Stimulated activated CD4-positive, alpha-beta T cell treated with anti-CD3 and anti-CD28 coated beads, Interleukin-1b, Interleukin-23, amount 100 ng/mL, for 1 hour (primary cell): ENCODE measurements at places on chromosomes 6 and 20.

- DNase-seq, result no peak
These were observed 21.3 kb upstream of the HFE start for GRCh38 chr6:26065952-26066380.

GRCh38 chr6:51805517-51805916 is 281.9 kb downstream of the PKHD1 start:
- DNase-seq, result no peak

DNA sequence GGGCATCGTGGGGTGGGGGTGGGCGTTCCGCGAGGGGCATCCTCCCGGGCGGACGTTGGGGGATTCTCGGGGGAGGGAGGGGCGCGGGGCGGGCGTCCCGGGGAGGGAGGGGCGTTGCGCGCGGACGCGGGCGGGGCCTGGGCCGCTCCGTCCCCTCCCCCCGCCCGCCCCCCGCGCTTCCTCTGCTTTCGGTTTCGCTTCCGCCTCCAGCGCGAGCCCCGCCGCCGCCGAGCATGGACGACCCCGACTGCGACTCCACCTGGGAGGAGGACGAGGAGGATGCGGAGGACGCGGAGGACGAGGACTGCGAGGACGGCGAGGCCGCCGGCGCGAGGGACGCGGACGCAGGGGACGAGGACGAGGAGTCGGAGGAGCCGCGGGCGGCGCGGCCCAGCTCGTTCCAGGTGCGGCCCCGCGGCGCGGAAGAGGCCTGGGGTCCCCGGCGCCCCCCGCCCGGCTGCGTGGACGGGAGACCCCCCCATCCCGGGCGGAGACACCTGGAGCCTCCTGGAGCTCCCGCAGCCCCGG is at the start of gene OGFR:
OGFR (plus strand) TSS at position 209 of the 528 bp plus-strand sequence; CDS start at position 234, 25 bp downstream.
- peak; percentile 32 for DNase-seq

- DNase-seq, result no peak
These were observed 1273.8 kb upstream of the ADGRB3 start for GRCh38 chr6:67361264-67361663.

GRCh38 chr6:99490608-99491007 is 24.6 kb downstream of the USP45 start:
- DNase-seq, result no peak

DNA sequence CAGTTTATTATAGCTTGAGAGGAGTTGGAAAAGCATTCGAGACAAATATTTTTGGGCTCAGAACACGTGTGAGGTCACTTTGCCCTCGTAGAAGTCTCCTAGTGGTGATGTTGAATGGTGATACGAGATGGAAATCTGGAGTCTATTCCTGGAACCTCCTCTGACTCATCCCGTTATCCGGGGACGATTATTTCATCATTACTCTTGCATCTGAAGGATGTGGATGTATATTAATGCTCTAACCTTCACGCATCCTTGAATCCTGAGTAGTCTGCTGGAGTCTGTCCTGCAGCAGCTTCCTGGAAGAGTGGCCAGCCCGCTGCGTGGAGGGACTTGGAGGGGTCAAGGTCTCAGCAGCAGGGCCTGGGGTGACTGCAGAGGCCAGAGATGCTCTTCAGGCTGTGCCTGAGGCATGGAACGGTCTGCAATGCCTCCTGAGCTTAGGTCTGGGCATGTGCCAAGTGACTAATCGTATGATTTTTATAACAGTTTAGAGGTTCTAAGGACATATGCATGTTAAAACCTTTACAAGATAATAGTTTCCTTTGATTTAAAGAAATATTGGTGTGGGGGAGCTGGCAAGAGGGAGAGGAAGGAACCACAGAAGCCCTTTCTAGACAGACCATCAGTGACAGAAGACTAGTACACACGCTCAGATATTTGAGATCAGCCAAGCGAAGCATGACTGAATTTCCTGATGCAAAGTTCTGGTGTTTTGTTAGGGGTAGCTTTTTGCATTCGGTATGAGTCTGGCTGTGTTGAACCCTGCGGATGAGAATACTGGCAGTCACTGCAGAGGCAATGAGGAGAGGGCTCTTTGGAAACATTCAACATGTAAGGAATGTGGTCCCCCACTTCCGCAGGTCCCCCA is 400.2 kb downstream of the QKI start:
- DNase-seq, result no peak

- no peak for DNase-seq
These were observed 26.4 kb downstream of the SNX9 start for GRCh38 chr6:157849288-157850017.

- no peak for DNase-seq
These were observed 845 bp downstream of the ENPP1 start for GRCh38 chr6:131808460-131809269.

- DNase-seq, result no peak
These were observed 326.7 kb downstream of the TPBG start for GRCh38 chr6:82690283-82690682.

DNA sequence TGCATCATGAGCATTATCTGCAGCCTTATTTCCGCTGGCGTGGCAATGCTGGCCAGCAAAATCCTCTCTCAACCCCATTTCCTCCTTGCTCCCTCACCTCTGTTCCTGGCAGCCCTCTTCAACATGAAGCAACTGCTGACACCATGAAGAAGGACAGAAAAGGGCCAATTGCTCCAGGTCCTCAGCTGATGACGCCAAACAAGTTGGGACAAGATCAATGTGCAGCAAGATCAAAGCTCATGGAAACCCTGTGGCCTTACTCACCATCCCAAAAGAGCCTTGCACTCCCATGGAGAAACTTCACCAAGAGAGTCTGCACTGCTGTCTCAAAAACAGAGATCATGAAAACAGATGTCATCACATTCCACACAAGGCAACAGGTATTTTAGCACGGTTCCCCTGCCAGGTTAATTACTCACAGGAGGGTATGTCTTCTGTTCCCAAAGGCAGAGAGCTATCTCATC is 7.4 kb downstream of the GFOD1 start:
- no peak for DNase-seq

DNA sequence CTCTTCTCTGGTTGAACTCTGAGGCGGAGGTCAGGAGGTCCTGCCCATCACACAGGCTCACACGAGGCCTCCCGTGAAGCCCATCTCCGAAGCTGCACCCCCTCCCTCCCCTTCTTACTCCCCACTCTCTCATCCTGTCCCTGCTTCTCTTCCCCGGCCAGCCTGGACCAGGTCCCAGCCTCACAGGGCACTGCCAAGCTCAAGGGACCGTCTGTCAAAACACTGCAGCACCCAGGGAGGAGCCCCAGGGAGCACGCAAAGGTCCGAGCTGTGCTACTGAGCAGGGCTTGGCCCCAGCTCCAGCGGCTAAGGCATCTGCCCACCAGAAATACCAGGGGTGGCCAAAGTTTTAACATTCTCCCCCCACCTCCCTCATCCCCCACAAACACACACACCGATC is 70.0 kb downstream of the PSMG4 start:
- no peak for DNase-seq

DNA sequence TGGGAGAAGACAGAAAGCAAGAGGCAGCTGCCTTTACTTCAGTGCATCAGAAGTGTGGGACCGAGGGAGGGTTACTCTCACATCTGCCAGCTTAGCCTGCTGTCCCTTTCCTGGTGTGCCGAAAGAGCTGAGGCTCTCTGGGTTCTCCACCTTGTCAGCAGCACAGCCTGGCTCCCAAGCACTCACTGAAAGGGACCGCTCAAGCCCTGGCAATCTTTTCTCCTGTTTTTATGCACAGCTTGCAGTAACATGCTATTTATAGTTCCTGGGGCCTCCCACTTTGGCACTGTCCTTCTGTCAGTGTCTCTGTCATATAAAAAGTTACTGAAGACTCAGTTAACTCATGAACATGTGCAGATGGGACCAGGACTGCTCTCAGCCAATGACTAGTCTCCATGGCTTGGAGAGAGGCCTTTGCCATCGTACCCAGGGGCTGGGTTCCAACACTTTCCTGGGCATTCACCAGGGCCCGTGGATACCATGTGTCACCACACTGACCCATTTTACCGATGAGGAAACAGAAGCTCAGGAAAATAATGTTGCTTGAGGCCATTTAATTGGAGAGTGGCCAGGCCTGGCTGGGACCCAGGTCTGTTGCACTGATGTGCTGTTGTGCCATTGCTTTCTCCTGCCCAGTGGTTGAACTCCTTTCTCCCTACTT is 46.2 kb downstream of the PANK2 start:
- no peak for DNase-seq

GRCh38 chr6:76441875-76442274 is 369.4 kb upstream of the IMPG1 start:
- DNase-seq, result no peak

DNA sequence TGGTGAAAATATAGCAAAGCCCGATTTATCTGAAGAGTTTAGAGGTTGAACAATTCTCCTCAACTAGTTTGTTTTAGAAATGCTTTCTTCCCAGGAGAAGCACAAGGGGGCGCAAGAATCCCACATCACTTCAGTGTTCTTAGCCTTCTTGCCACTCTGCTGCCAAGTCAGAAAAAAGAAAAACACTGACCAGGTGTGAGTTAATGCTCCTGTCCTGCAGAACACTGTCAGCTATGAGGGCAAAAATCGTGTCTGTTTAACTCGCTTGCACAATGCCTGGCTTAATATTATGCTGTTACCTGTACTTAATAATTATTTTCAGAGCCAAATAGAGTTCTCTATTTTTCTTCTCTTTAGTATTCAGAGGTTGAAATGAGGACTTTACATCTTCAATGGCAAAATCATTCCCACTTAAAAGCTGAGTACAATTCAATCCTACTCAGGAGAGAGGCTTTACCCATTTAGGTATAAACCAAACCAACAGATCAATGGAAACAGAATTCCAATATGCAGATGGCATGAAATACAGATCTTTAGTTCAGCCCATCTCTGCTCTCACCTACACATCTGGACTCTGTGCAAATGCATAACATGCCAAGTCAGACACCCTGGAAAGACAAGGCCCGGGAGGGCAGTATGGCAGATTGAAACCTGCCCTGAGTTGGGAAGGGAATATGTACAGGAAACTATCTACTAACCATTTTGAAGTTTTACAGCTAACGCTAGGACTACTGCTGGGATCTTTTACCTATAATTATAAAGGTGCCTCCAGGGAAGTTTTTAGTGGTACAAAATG is 71.4 kb upstream of the TULP1 start:
- DNase-seq, result peak; percentile 40

DNA sequence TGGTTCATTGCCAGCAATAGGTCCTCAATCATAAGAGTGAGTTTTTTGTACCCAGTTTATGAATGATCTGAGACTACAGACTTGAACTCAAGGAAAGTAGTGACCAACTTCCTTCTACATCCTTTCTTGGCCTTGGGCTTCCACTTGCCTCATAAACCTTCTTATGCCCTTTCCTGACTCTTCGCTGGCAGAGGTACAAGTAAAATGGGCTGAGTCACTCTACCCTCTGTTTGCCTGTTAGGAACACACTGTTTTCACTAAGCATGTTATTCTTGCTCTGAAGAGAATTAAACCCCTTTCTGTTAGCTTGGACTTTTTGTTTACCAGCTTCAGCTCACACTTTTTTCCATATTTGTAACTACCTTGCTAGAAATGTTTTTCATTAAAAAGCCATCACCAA is 74.4 kb downstream of the PKHD1 start:
- DNase-seq, result no peak

DNA sequence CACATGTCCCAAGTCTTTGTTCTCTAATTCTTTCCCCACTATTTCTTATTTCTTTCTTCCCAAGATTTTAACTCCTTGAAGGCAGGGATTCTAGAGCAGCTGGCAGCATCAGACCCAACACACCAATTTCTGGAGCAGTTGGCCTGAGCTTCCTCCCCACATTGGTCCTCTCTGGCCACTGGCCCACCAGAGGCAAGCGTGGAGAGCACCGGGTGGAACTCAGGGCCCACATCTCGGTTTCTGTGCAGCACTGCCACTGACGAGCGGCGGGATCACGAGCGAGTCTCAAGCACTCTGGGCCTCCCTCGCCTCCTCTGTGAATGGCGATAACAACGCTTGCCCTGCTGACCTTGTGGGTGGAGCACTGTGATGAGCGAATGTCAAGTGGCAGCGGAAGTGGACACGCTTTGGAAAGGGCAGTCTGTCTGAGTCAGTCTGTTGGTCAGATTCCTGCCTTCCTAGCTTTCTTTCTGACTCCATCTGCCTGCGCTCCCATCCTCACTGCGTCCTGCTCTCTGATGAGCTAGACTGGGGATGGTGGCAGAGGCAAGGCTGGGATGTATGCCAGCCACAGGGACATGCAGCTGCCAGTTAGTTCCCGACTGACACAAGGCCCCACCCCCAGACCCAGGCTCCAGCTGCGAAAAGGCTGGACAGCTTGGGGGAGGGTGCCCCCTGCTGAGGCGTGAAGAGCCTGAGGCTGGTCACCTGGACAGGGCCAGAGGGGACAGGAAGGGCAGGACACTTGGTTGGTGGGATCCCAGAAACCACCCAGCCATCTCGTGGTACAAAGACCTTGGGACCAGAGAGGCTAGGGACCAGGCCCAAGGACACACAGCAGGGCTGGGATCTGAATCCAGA is 4.5 kb upstream of the SPDEF start:
- DNase-seq, result no peak

DNA sequence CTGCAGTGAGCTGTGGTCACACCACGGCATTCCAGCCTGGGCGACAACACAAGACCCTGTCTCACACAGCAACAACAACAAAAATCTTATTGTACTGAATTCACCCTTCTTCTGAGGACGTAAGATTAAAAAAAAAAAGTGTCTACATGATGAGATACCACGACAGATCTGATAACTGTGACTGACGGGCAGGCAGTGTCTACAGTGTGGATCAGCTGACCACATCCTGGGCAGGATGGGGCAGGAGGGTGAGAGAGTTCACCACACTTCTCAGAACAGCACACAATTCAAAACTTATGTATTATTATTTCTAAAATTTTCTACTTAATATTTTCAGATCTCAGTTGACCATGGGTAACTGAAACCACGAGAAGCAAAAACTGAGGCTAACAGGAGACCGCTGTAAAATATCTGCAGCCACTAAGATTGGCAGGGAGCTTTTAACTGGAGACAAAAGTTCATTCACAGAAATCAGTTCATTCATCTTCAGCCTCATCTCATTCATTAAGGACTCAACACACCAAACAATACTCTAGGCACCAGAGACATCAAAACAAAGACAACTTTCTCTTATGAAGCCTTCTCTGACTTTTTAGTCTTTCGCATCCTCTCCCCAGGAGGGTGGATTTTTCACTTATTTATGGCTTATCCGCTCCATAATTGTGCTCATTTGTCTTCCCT is 15.7 kb upstream of the NHSL1 start:
- no peak for DNase-seq

GRCh38 chr20:40081653-40082052 is 607.4 kb downstream of the MAFB start:
- DNase-seq, result no peak

GRCh38 chr20:63822276-63822696 is 8.8 kb downstream of the ZBTB46 start:
- DNase-seq, result no peak
